Kidney (tissue), 22 donors: ENCODE measurements at places on chromosomes 4 and X.

GRCh38 chrX:102950908-102951866, 14.1 kb downstream of the RAB40AL start:
- no peaks in the 10 kb centered on the region for H3K36me3 ChIP-seq
- peak overlapping the region; percentile 42 for H3K4me3 ChIP-seq
- no peak overlapping the region for H3K27ac ChIP-seq
- DNase-seq = peak; percentile 68
- H3K4me1 ChIP-seq = no peaks in the 10 kb centered on the region
- H3K27me3 ChIP-seq = no peaks in the 10 kb centered on the region

- H3K27ac ChIP-seq = no peak overlapping the region
- no peaks in the 10 kb centered on the region for H3K27me3 ChIP-seq
- no peaks in the 10 kb centered on the region for H3K36me3 ChIP-seq
- no peaks in the 10 kb centered on the region for H3K4me1 ChIP-seq
- no peak for DNase-seq
These were observed 593.8 kb downstream of the SPRY1 start for GRCh38 chr4:123990310-123990870.

GRCh38 chrX:42746606-42747005, 31.4 kb downstream of the PPP1R2C start:
- H3K4me3 ChIP-seq = no peak overlapping the region
- no peaks in the 10 kb centered on the region for H3K27me3 ChIP-seq
- no peaks in the 10 kb centered on the region for H3K4me1 ChIP-seq
- no peak overlapping the region for H3K27ac ChIP-seq
- H3K36me3 ChIP-seq = no peaks in the 10 kb centered on the region
- DNase-seq = no peak

DNA sequence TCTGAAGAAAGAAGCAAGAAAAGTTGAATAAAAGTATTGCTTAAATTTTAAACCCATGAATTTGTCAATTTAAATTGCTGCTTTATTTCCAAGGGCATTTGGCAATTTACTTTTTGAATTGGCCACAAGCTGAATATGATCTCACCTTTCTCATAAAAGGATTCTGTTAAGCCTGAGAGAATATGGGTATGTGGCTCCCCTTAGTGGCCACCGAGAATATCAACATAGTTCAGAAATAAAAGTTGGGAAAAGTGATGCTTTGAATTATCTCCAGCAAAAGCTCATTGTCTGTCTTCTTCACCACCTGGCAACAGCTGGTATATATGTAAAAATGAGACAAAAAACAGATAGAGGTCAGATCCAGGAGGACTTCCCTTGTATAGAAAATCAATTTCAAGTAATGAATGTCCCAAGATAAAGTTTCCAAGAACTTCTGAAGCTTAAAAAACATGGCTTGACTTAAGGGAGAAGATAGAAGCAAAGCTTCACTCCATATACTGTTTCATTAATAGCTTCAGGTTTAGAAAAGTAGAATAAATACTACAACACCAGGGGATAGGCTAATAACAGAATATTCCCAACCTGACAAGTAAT, 290.7 kb upstream of the FAM241A start:
- no peaks in the 10 kb centered on the region for H3K36me3 ChIP-seq
- no peaks in the 10 kb centered on the region for H3K27me3 ChIP-seq
- H3K4me3 ChIP-seq = no peak overlapping the region
- no peak overlapping the region for H3K27ac ChIP-seq
- no peaks in the 10 kb centered on the region for H3K4me1 ChIP-seq
- DNase-seq = peak; percentile 26

GRCh38 chr4:151144329-151145072, 45.1 kb downstream of the RPS3A start:
- H3K27me3 ChIP-seq = no peaks in the 10 kb centered on the region
- H3K27ac ChIP-seq = no peak overlapping the region
- no peaks in the 10 kb centered on the region for H3K36me3 ChIP-seq
- H3K4me1 ChIP-seq = no peaks in the 10 kb centered on the region
- no peak for DNase-seq

DNA sequence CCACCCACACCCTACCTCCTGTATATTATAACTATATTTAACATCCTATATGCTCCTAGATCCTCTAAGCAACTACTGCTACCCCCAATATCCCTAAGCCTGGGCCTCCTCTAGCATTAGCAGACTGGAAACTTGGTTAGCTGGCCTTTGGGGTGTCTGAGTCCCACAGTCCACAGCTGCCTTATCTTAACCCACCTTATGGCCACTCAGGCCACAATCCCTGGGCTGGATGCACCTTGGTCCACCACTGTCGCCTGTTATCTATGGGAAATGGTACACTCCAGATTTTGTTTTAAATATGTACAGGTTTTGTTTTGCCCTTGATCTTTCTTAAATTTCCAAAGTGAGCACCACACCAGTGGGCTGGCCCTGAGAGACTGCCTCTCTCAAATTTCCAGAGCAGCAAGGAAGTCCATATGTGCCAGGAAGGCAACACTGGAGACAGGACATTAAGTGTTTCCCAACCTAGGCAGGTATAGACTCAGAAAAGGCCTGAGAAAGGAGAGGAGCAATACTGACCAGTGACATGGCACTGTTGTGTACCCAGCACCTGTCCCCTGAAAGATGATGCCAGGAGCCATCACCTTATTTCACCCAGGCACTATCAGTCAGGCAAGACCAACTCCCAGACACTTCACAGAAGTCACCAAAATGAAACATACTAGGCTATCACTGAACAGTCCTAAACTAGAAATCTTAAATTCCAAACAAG, 921 bp downstream of the PFKFB1 start:
- no peak overlapping the region for H3K27ac ChIP-seq
- peaks cover 10% of the 10 kb centered on the region for H3K4me1 ChIP-seq

GRCh38 chr4:77092975-77093374, 17.2 kb upstream of the CCNI start:
- no peaks in the 10 kb centered on the region for H3K27me3 ChIP-seq
- no peaks in the 10 kb centered on the region for H3K36me3 ChIP-seq
- H3K4me3 ChIP-seq = no peak overlapping the region
- H3K27ac ChIP-seq = peak overlapping the region; percentile 40
- peaks cover 13% of the 10 kb centered on the region for H3K4me1 ChIP-seq

GRCh38 chr4:154208424-154208823, 283.2 kb downstream of the DCHS2 start:
- H3K4me1 ChIP-seq = no peaks in the 10 kb centered on the region
- no peak overlapping the region for H3K4me3 ChIP-seq
- H3K27ac ChIP-seq = no peak overlapping the region
- DNase-seq = no peak

- no peak overlapping the region for H3K4me3 ChIP-seq
- H3K27ac ChIP-seq = no peak overlapping the region
- no peaks in the 10 kb centered on the region for H3K27me3 ChIP-seq
- H3K4me1 ChIP-seq = no peaks in the 10 kb centered on the region
These were observed 98.6 kb upstream of the ATXN3L start for GRCh38 chrX:13418126-13419097.

GRCh38 chr4:156571146-156571545, 400.5 kb downstream of the PDGFC start:
- H3K4me1 ChIP-seq = no peaks in the 10 kb centered on the region
- H3K27me3 ChIP-seq = no peaks in the 10 kb centered on the region
- H3K27ac ChIP-seq = no peak overlapping the region

DNA sequence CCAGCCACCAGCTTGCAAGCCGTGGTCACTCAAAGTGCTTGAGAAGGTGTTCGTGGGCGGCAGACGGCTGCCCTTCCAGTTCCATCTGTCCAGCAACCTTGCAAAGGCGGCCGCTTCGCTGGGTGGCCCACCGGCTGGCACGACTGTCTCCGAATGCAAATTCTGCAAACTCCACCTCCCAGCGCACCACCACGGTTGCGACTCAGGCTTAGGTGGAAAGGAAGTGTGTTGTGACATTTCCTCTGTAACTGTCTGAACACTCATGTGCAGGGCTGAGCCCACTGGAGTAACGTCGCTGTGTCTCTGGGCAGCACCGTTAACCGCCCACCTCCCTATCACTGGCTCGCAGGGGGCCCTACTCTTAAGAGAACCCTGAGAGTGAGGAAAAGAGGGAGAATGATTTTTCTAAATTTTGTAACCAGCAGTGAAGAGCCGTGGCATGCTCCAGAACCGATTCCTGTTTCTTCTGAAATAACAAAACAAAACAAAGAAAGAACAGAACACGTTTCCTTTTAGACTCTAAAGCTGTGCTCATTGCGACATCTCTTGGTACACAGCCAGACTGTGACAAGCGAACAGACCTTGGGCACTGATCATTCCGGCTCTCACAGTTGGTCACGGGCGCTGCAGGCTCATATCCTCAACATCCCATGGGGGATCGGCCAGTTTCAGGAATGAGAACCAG, at the start of gene P2RY8:
TSS of gene P2RY8 (minus strand) at position 155 of the 685 bp plus-strand sequence. CDS start 70,627 bp downstream, outside the sequence.
- H3K4me3 ChIP-seq = peak within 1 kb of the TSS; percentile 60
- no peaks in the 10 kb centered on the region for H3K36me3 ChIP-seq
- H3K27me3 ChIP-seq = no peaks in the 10 kb centered on the region
- no peaks in the 10 kb centered on the region for H3K4me1 ChIP-seq

DNA sequence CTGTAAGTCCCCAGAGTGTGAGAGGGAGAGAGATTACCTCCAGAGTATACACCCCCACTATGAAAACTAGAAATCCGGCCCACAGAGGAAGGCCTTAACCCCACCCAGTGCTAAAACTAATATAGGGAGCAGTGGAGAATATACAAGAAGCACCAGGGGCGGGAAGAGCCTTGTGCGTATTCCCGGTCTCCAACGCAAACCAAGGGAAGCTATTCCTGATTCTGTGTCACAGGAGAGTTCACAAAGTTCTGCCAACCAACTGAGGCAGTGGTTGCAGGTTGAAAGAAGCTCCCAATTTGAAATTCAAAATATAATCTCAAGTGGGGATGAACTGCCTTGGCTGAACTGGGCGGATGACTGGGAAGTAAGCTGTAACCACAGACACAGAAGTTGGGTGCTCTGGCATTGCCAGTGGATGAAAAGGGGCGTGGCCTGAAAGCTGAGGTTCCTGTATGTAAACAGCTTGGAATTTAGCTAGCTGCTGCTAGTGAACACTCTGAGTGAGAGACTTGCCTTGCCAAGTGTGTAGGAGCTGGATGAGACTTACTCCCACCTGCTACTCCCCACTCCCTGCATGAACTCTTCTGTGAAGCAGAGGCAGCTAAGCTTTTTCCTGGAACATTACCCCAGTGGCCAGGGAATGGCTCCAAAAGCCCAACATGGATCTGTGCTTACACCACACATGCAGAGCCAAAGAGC, 32.7 kb downstream of the ELF2 start:
- H3K4me3 ChIP-seq = no peak overlapping the region
- no peaks in the 10 kb centered on the region for H3K4me1 ChIP-seq
- no peaks in the 10 kb centered on the region for H3K36me3 ChIP-seq
- peak; percentile 83 for DNase-seq
